ENCODE measurements at places on chromosomes 2 and 18.
A peak's percentile ranks its signal among the peaks of the same experiment; 100 is the strongest.

DNA sequence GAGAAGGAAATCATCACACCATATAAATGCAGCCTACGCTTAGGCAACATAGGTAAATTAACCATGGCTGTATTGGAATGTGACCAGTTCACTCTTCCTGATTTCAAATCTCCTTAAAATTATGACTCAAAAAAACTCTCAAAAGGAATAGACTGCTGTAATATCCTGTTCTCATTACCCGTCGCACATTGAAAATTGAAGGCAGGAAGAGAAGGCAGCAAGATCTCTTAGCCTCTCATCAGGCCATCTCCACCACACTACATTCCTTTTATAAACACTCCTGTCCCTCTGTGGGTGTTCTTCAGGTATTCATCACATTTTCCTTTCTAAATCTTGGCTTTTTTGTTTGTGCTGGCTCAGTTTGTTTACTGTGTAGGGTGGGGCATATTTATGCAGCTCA lies 83.2 kb downstream of the PPP1R1C start:
- DNase-seq, result no peak

- DNase-seq, result no peak
These were observed 473.5 kb upstream of the MYT1L start for GRCh38 chr2:2804528-2804927.

DNA sequence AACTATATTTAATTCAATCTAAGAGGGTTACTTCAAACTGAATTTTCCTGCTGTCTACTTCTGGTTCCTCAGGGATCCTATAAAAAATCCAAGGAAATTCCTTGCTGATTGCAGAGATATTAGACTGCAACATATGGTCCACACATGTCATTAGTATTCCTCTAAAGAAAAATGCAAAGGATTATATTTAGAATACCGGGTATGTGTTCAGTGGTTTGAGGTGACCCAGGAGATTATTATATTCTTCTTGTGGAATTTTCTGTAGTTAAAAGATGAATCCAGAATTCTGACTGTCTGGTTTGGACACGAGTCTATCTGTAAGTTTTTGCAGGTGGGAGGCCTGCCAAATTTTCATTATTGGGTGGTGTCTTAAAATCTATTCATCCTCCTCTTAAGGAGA lies 18.2 kb downstream of the HOXD1 start:
- no peak for DNase-seq

DNA sequence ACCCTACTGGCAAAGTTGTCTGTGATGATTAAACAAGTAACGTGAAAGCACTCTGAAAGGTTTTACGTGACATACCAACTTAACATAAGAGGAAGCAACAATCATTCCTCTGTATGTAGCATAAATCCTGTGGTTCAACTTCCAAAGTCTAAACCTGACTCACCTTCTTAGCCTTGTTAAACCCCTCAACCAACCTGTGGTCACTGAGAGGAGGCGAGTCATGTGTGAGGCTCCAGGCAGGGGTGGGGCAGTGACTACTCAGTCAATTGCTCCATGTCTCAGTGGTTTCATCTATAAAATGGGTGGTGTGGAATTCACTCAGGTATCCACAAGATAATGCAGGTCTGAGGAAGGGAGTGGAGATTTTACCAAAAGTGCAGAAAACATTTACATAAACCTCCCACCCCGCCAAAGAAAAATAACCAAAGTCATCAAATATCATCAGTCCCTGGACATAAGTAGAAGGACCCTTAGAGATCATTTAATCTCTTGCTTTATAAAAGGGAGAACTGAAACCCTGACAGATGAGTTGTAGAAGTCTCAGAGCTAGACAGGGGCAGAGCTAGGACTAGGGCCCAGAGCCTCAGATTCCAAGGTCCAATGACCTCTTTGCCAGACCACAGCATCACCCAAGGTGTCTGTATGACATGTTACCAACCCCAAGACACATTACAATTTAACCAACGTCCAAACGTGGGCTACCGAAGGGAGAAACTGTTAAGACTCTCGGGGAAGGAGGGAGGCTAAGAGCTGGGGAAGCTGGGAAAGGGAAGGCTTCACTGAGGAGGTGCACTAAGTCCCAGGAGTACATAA lies 3.7 kb upstream of the PCBP1 start:
- DNase-seq, result no peak

GRCh38 chr2:236054621-236055305 lies 113.4 kb downstream of the GBX2 start:
- no peak for DNase-seq

- no peak for DNase-seq
These were observed 10.5 kb downstream of the ATG16L1 start for GRCh38 chr2:233261819-233262555.

DNA sequence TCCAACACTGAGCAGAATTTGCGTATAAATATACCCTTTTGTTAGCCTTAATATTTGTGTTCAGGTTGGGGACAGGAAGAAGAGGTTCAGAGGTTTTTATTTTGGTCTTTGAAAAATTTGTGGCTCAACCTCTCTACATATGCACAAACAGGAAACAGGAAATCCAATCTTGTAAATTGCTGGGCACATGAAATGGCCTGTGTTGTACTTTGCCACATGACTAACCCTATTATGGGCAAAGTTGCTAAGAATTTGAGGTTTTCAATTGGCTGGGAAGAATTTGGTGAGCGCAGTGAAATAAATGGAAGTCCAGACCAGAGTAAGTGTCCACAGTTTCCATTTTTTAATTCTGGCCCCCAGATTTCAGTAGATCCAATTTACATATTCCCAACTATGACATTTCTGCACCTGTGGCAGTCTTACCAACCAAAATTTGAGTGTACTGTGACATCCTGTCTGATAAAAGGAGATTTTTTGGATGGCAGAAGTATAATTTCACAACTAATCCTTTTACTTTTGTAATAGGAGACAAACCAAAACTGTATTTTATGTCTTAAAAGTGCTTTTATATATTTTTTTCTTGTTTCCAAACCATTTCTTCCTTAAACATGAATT lies 63.6 kb downstream of the COX7A2L start:
- DNase-seq, result no peak

DNA sequence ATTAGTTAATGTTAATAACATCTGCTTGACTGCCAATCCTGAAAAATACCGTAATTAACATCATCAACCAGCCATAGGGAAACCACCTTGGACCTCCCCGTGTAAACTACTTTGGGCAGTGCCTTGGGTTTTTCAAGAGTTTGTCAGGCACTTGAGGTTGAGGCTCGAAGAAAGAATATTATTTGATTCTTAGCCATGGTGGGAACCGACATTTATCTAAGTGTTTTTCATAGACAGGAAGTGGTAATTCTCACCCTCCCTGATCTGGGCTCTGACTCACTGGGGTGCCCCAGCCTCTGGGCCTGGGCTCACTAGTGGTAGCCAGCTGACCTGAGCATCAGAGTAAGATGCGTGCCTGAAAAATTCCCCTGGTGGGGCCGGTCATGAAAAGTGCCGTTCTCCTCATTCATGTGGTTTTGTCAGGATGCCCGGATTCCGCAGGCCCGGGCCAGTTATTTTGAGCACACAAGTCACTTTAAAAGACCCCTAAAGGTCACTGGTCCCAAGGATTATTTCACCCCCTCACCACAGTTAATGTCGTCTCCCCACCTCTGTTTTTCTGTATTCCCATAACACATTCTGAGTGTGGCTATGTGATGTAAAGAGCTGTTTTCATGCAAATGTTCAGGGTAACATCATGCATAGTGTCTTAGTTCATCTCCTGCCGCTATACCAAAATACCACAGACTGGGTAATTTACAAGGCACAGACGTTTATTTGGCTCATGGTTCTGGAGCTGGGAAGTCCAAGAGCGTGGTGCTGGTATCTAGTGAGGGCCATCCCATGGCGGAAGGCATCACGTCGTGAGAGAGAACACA lies 21.6 kb upstream of the SPATA3 start:
- no peak for DNase-seq

DNA sequence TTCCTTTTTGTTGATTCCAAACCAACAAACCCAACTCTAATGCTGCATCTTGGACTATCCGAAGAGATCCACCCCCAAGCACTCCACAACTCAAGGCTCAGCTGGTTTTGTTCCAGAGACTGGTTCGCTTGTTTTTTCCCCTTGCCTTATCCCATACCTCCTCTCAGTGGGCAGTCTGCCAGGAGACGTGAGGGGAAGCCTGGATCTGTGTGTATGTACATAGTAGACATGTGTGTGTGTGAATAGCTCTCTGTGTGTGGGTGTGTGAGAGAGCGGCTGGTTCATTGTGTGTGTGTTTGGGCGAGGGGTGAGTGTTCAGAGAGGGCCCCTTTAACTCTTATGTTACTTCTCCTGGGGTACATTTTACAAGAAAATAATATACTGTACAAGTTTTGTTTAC lies 94.4 kb downstream of the NRP2 start:
- no peak for DNase-seq

- DNase-seq, result no peak
These were observed 20.6 kb downstream of the TEX44 start for GRCh38 chr2:231613331-231613662.

GRCh38 chr2:118225666-118226065 lies 137.4 kb downstream of the INSIG2 start:
- peak; percentile 68 for DNase-seq

DNA sequence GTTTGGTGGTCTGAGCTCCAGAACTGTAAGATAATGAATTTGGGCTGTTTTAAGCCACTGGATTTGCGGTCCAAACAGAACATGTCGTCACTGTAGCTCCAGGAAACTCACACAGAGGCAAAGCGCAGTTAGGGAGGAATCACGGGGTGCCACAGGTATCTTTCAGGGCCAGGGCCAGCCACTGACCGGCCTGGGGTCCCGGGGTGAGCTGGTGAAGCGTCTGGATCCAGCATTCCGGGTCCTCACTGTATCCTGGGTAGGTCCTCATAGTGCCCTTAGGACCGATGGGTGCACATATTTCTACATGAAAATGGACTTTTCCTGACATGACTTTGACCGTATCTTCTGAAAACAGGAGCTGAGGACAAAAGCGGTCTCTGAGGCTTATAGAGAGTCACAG lies 196.0 kb upstream of the HDAC4 start:
- DNase-seq, result no peak

- no peak for DNase-seq
These were observed 251.9 kb upstream of the RAB12 start for GRCh38 chr18:8357320-8357719.

DNA sequence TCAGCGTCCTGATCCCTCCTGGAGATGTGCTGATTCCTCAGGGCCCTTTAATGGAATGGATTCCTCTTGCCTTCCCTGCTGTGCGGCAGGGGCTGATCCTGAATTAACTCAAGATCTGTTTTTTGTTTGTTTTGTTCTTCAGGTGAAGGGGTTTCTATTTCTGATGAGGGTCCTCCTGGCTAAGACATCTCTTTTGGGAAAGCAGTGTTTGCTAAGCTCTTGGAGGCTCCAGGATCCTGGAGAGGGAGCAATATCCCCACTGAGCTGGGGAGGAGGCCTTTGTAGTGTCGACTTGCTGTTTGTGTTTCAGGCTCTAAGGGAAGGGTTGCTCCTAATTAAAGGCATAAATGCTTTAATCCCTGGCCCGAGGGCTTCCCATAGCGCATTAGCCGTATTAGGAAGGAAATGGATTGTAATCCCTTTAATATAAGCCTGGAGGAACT lies 65.3 kb upstream of the FOXI3 start:
- DNase-seq, result no peak

- no peak for DNase-seq
These were observed at the start of gene ABCA12 for GRCh38 chr2:215138479-215138878. TSS of gene ABCA12 (minus strand) at chr2:215138626. CDS start at chr2:215138208, 418 bp downstream.

- no peak for DNase-seq
These were observed 21.9 kb downstream of the MRPL35 start for GRCh38 chr2:86221066-86221684.

GRCh38 chr2:179952658-179953057 lies 54.4 kb downstream of the CWC22 start:
- no peak for DNase-seq

DNA sequence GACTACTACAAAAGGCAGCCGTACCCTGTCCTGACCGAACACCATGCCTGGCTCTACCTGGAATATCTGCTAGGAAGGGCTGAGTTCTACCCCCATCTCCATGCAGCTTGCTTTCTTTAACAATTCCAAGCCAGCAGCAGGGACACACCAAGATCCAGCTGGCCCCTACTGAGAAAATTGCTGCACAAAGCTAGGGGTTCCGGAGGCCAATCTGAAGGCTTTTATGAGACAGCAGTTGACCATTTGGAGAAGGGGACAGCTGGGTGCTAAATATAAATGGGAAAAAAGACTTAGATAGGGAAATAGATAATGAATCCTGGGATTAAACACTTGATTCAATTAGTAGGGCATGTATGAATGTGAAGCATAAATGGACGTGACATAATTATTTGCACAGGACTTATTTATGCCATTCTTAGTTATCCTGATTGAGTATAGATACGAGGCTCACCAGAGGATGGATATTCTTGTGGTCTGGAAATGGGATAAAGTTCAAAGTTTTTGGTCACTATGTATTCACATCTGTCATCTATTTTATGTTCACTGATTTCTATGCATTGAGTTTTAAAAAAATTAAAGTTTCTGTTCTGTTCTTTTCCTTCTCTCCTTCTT lies 204.0 kb downstream of the ZNF521 start:
- no peak for DNase-seq

DNA sequence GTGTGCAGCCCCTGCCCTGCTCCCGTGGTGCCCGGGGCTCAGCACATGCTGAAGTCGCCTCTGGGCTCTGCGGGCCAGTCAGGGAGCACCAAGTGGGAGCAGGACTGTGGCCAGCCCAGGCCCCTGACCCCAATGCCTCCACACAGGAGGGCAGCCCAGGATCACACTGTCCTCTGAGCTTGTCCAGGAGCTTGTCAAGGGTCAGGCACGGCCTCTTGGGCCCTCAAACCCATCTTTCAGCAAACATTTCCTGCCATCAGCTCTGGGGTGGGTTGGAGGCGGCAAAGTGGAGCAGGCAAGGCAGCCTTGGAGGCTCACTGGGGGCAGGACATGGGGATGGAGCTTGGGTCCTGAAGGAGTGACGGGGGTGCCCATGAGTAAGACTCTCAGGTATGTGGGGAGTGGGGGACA lies 10.3 kb downstream of the SNED1 start:
- no peak for DNase-seq

- DNase-seq, result no peak
These were observed 22.8 kb upstream of the MYO3B start for GRCh38 chr2:170155022-170155722.

DNA sequence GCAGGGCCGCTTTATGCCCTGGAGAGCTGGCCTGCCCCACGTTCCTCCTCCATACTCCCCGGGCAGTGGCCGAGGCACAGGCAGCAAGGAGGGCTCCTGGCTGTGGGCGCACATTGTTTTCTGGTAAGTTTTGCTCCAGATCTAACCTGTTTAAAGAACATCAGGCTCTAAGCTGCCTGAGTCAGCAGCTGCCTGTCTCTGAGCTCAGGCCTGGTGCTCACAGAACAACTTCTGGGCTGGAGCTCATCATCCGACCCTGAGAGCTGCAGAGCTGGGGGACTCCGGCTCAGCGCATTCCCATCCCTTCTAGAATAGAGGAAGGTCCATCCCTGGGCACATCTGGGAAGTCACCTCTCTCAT lies 54.5 kb upstream of the PXDN start:
- no peak for DNase-seq

GRCh38 chr2:85994421-85994777 lies 105.6 kb upstream of the ST3GAL5 start:
- no peak for DNase-seq

GRCh38 chr2:134764164-134764563 lies 45.4 kb upstream of the TMEM163 start:
- DNase-seq, result no peak

All from DMS 273 treated with DMSO at 0.1 percent for 48 hours (cell line).